ENCODE measurements at places on chromosomes 6 and 20. TPM values are rescaled to one million over a fixed set of nuclear protein-coding genes. Genes with fewer than 3 reads are reported as not detected.

BANF2 gene
- total RNA-seq: not detected

DNA sequence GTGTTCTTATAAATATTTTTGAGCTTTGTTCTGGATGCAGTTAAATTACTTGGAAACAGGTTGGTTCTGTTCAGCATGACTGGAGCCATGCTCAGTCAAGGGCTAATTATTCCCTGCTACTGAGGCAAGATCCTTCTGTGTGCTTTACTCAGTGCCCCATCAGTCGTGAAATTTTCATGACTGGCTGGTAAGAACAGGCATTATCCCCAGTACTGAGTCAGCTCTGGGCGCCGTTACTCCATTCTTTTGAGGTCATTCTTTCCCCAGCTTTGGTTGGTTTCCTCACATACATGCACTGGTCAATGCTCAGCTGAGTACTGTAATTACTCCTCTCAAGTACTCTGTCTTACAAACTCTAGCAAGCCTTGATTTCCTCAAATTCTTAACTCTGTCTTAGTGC lies 71.3 kb downstream of the CDKAL1 start:
- DNase-seq: no peak
- no peak overlapping the region for H3K27ac ChIP-seq
- peaks cover 20% of the 10 kb centered on the region for H3K4me1 ChIP-seq
- H3K27me3 ChIP-seq: no peaks in the 10 kb centered on the region
- H3K36me3 ChIP-seq: peaks cover 24% of the 10 kb centered on the region

TUBB1 gene
- total RNA-seq: not detected

GRCh38 chr6:136763255-136763654 lies 29.0 kb downstream of the MAP3K5 start:
- H3K4me1 ChIP-seq: peaks cover 72% of the 10 kb centered on the region
- H3K27me3 ChIP-seq: no peaks in the 10 kb centered on the region
- no peak for DNase-seq
- peak overlapping the region; percentile 95 for H3K27ac ChIP-seq
- H3K36me3 ChIP-seq: no peaks in the 10 kb centered on the region

C20orf204 gene
- total RNA-seq: 2.4 TPM

- no peak for DNase-seq
- H3K27me3 ChIP-seq: no peaks in the 10 kb centered on the region
- no peak overlapping the region for H3K27ac ChIP-seq
Observed at GRCh38 chr6:91490671-91491301, 903.9 kb upstream of the MAP3K7 start.

DNA sequence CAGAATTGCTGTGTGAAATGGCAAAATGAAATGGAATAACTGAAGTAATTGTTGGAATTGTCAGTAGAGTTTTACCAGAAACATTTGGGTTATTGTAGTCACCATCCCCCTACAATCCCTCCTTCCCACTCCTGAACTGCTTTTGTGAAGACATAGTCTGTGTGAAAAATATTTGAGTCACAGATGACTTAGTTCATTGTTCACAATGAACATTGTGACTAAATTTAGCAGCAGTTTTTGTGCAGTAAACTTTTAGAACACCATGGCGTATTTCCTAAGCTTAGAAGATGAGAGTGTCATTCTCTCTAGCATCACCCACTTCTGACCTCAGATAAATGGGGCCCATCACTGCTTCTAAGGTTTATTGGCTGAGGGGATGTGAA lies 11.0 kb downstream of the OTOR start:
- peaks cover 28% of the 10 kb centered on the region for H3K27me3 ChIP-seq
- H3K27ac ChIP-seq: no peak overlapping the region
- H3K4me3 ChIP-seq: no peak overlapping the region
- H3K36me3 ChIP-seq: no peaks in the 10 kb centered on the region

DNA sequence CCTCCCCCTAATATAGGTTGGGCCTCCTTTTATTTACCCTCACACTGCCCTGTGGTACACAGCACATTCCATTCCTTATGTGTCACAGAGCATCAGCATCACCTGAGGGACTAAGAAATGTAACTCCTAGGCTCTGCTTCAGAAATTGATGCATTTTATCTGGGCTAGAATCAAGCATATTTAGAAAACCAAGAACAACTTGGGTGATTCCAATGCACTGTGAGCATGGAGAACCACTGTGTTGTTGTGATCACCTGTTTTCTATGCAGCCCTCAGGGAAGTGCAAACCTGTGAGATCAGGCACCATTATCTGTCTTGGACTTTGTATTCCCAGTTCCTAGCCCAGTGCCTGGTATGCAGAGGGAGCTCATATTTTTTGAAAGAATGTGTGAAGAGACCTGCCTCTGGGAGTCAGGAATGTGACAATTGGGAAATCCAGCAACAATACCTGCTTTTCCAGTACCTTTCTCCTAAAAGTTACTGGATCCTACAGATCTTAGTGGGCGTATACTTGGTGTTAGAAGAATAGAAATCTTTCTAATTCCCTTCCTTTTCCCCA lies 7.0 kb downstream of the KAT14 start:
- peaks cover 17% of the 10 kb centered on the region for H3K4me1 ChIP-seq
- H3K4me3 ChIP-seq: no peak overlapping the region
- H3K36me3 ChIP-seq: peaks cover 6% of the 10 kb centered on the region
- no peak for DNase-seq

DNA sequence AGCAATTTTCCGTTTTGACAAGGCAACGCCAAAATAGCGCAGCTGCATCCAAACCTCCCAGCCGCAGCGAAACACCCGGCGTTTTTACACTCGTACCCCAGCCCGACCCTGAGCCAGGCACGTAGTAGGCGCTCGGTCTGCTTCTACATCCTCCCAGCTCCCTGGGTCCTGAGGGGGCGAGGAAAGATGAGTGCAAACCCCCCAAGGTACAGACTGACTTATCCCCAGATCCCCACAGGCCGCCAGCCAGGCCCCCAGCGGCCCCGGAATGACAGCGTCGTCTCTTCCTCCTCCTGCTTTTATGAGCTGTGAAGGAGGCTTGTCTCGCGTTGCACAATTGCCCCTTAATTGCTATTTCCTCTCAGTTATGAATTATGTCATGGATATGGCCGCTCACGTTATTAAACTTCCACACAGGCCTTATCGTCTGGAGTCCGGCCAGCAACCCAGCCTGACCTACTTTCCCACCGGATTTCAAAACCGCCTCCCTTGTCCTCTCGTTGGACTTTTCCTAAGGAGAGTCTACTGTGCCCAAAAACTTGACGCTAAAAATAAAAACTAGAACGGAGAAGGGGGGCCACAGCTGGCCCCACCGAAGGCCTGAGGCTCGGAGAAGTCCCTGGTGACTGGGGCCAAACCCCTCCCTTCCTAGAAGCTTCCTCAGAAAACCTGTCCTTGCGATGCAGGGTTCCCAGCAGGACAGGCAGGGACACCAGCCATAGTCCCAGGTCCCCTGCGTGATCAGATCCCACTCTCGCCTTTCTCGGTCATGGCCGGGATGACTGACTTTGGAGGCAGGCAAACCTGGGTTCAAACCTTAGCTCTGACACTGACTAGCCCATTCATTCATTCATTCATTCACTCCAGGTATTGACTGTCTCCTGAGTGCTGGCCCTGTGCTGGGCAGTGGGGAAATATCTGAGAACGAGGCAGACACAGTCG lies 130.9 kb upstream of the PTPN1 start:
- no peak for DNase-seq
- H3K36me3 ChIP-seq: no peaks in the 10 kb centered on the region
- H3K4me3 ChIP-seq: no peak overlapping the region
- H3K27ac ChIP-seq: peak overlapping the region; percentile 86

- no peak within 1 kb of the TSS for H3K27ac ChIP-seq
- no peak for DNase-seq
- peak within 1 kb of the TSS; percentile 34 for H3K4me3 ChIP-seq
- peaks cover 30% of the 10 kb centered on the region for H3K27me3 ChIP-seq
- no peaks in the 10 kb centered on the region for H3K4me1 ChIP-seq
- no peaks in the 10 kb centered on the region for H3K36me3 ChIP-seq
Observed at GRCh38 chr20:43507150-43508080, at the start of gene L3MBTL1. L3MBTL1 (plus strand) TSS chr20:43507697; CDS start chr20:43513504, 5,807 bp downstream.

DNA sequence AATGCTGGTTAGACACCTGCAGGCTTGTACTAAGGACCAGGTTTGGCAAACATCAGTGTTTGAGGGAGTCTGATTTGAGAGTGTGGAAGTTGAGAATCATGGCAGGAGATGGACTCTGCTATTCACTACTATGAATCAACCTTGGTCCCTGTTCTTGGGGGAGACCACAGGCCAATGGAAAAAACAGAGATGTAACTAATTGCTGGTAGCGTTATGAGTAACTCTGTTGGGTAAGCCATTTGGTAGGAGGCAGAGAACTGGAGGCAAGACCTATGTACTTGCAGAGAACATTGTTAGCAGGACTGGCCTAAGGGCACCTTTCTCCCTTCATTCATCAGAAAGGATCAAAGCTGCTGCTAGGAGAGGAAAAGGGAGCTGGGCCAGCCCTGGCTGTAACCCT lies 8.3 kb upstream of the WFDC2 start:
- peaks cover 4% of the 10 kb centered on the region for H3K4me1 ChIP-seq
- H3K27me3 ChIP-seq: peaks cover 11% of the 10 kb centered on the region
- no peaks in the 10 kb centered on the region for H3K36me3 ChIP-seq
- DNase-seq: no peak
- H3K4me3 ChIP-seq: no peak overlapping the region
- H3K27ac ChIP-seq: no peak overlapping the region

DNA sequence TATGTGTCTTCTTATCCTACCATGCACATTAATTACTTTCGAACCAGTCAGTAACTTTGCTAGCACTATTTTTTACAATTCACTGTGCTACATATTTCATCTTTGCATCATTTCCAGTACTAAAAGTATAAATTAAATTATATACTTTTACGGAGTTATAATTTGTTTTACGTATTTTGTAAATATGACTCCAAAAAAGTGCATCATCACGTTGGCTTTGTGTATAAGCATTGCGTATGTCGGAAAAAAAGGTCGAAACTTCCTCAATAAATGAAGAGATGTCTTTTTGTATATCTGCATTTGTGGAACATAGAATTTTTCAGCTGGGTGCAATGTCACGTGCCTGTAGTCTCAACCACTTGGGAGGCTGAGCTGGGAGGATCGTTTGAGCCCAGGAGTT lies 52.0 kb downstream of the USP49 start:
- H3K36me3 ChIP-seq: no peaks in the 10 kb centered on the region
- peaks cover 9% of the 10 kb centered on the region for H3K4me1 ChIP-seq
- H3K27me3 ChIP-seq: no peaks in the 10 kb centered on the region
- no peak overlapping the region for H3K4me3 ChIP-seq
- H3K27ac ChIP-seq: no peak overlapping the region

DNA sequence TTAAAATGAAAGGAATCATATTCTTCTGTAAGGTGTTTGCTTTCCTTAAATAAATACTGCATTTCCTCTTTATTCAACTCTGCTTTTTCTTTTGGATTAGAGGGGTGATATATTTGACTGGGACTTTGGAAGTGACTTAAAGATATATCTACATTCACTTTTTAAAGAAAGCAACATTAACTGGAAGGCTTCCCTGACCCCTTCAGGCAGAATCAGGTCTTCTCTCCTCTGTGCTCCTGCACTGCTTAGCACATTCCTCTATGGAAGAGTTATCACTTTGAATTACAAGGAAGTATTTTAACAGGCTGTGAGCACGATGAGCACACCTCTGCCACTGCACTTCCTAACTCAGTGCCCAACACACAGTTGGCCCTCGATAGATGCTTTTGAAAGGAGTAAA lies 59.2 kb upstream of the POU3F2 start:
- no peaks in the 10 kb centered on the region for H3K36me3 ChIP-seq
- no peak overlapping the region for H3K4me3 ChIP-seq

GHRH gene
- total RNA-seq: not detected

DNA sequence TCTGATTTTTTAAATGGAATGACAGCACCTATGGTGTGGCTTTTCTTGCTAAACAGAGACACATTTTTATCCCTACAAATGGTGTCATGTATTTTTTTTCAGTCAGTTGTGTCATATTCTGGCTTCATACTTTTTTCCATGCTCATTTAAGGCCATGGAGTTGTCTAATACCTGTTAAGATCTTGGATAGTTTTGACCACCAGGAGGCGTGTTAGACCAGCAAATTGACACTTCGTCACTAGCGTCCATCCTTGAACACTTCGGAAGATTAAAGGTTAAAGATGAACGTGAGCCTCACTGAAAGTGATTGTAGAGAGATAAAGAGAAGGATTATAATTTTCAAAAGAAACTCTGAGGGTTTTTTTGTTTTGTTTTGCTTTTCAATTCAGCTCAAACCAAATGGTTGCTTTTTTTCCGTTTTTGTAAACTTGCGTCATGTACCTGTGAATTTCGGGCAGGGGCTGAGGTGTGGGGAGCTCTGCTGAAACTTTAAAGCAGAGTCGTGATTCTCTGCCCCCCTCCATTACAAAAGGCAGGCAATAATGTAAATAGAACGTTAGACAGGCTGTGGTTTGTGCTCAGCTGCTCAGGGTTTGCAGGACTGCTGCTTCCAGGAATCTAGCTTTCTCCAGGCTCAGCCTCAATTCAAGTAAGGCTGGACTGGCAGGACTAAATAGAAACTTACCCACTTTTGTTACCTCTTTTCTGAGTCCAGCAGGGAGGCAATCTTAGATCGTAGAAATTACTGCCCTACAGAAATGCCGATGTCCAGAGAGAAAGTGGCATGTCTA lies 245.1 kb downstream of the FOXA2 start:
- no peaks in the 10 kb centered on the region for H3K27me3 ChIP-seq
- H3K4me1 ChIP-seq: no peaks in the 10 kb centered on the region
- no peak overlapping the region for H3K4me3 ChIP-seq
- no peaks in the 10 kb centered on the region for H3K36me3 ChIP-seq
- H3K27ac ChIP-seq: no peak overlapping the region

DNA sequence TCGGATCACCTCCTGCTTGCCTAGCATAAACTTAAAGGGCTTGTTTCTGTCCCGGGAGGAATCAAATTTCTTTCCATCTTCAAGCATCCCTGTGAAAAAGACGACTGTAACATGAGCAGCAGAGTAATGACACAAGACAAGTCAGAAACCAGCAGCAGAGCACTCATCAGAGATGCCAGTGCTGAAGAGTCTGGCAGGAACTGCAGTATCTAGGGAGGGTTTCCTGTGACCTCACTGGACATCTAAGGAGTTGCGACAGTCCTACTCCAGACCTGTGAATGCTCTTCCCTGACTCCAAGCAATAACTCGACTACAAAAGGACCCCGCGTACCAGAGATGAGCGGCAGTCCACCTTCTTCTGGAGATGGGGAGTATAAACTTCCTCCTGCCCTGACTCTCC lies 17.3 kb downstream of the FKBP1A start:
- peak overlapping the region; percentile 7 for H3K27ac ChIP-seq
- H3K27me3 ChIP-seq: no peaks in the 10 kb centered on the region
- peak overlapping the region; percentile 55 for H3K4me3 ChIP-seq
- peaks cover 65% of the 10 kb centered on the region for H3K4me1 ChIP-seq
- DNase-seq: no peak

FRS3 gene
- 9.5 TPM for total RNA-seq

SERINC1 gene
- total RNA-seq: 70.6 TPM

SYCP2L gene
- 1.6 TPM for total RNA-seq

GRCh38 chr6:15276036-15276985 lies 30.4 kb downstream of the JARID2 start:
- no peak overlapping the region for H3K27ac ChIP-seq
- H3K4me3 ChIP-seq: no peak overlapping the region
- H3K27me3 ChIP-seq: no peaks in the 10 kb centered on the region
- H3K4me1 ChIP-seq: peaks cover 53% of the 10 kb centered on the region

- DNase-seq: no peak
- no peak overlapping the region for H3K27ac ChIP-seq
- no peak overlapping the region for H3K4me3 ChIP-seq
- no peaks in the 10 kb centered on the region for H3K27me3 ChIP-seq
- no peaks in the 10 kb centered on the region for H3K4me1 ChIP-seq
- H3K36me3 ChIP-seq: peaks cover 33% of the 10 kb centered on the region
Observed at GRCh38 chr6:83126807-83127206, 59.3 kb downstream of the DOP1A start.

Data from natural killer cell treated with Interleukin-12 subunit alpha and Interleukin-12 subunit beta and Interleukin-15 and Interleukin-18, amount 100 ng/mL, for 72 hours (primary cell).